SK-N-MC (cell line): ENCODE measurements at places on chromosomes 5 and 9.

DNA sequence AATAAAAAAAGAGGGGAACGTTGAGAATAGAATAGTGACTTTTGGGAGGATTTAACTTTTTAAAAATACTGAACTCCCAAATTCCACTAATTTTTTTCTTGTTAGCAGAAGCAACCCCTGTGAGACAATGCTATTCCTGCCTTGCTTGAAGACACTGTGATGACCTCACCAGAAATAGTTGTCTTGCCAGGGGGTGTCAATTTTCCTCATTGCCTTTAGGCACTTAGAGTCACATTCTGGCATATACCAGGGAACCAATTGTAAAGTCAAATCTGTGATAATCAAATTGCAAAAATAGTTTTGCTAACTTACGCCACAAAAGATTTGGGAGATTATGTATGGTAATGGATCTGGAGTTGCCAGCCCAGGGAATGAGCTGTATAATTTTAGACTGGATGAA, 42.8 kb upstream of the RPS23 start:
- DNase-seq: no peak

DNA sequence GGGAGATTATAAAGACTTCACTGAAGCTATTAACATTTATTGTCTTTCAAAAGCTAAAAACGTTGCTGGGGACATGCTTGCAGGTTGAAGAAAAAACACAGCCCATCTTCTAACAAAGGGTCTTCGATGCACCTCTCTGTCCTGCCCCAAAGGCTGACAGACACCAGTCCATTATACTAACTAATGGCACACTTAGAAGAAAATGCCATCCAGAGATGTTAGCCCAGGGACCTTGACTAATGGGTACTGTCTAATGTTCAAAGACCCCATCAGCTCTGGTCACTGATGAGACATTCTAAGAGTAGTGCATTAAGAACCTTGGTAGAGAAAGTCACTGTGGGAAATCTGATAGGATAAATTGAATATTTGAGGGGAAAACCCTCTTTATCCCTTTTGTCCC, 124.9 kb downstream of the EBF1 start:
- DNase-seq: no peak

DNA sequence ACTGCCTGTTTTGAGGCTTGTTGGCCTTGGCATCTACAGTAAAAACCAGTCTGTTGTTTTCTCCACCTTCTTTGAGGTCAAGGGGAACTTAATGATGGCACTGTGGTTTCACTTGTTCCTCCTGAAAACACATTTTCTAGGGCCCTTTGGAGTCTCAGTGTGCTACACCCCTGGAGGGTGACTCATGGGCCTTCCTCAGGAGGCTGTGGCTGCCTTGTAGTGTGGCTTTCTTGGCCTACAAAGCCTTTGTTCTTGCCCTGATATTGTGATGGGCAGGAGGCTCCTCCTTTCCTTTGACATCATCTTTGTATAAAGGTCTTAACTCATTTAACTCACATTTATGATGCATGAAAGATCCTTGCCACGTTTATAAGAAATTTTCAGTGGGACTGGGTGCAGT, 56.3 kb upstream of the GPBP1 start:
- DNase-seq: no peak

GRCh38 chr9:27428551-27428950, 95.5 kb upstream of the IFNK start:
- no peak for DNase-seq

DNA sequence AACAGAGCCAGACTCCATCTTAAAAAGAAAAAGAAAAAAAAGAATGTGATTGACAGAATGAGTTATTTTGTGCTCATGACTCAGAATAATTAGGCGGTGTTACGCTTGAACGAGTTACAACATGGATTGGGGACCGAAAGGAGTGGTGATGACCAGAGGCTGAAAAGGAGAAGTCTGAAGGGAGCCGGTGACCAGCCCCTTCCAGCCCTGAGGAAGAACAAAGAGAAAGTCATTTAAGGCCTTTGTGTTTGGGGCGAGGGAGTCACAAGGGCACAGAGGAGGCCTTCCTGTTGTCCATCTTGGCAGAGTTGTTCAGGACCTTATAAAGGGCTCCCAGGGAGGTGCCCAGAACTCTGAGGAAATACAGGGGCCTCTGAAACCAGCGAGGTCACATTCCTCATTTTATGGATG, 131.6 kb downstream of the GOLPH3 start:
- no peak for DNase-seq

DNA sequence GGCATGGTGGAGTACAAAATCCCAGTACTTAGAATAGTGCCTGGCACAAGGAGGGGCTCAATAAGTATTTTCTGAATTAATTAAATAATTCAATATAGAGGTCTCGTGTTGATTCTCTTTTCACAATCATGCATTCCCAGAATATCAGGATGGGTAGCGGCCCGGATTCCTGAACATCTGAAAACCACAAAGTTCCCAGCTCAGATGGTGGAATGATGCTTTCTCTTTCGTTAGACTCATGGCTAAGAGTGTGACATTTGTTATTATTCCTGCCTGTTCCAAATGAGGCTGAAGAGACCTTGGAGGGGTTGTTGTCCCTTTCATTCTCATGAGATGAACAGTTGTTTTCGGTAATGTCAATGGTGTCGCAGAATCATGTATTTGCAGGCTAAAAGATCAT, 95.4 kb upstream of the LIFR start:
- DNase-seq: no peak

GRCh38 chr5:151052836-151053235, 28.0 kb downstream of the TNIP1 start:
- no peak for DNase-seq

DNA sequence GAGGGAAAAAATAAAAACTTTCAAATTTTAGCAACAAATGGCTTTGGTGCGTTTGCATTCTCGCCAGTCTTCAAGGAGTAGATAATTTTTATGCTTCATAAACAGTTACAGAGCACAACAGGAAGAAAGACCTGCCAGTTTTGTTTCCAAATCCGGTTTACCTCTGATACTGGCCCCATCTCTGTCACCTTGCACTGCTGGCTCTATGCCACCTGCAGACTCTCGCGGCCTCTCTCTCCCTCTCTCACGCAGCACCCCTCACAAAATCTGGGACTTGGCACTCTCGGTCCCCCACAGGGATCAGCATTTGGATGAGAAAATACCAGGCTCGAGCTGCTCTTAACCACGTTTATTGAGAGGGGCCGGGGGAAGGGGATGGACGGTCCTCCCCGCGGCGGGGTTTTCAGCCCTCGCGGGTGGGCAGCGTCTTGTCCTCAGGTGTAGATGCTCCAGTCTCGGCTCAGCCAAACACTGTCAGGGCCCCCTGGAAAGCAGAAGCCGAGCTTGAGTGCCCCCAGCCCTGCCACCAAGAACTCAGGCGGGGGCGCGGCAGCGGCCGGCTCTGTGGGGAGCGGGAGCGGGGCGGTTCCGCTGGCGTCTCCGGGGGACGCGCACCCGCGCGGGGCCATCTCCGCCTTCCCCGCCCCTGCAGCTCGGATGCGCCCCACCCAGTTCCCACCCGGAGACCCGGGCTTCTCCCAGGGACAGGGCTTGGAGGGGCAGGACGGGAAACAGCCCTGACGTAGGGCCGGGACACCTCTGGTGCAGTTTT, 1.3 kb downstream of the SCGB3A1 start:
- DNase-seq: no peak

DNA sequence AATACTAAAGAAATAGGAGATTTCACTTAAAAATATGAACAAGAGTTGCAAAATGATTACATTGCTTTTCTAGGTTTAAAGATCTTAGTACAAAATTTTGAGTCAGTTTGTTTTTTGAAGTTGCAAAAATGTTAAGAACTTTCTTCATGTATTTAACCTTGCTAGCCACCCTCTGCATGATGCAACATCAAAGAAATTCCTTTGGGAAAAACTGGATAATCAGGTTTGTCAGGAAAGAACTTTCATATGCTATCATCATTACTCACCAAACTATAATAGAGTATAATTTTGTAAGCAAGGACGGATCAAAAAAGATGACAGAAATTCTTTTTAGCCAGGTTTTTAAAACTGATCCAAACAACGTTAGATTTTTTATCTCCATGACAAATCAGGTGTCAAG, 116.9 kb upstream of the MRPS30 start:
- DNase-seq: no peak

- no peak for DNase-seq
These were observed 13.0 kb upstream of the RAD23B start for GRCh38 chr9:107270082-107270481.

GRCh38 chr5:136094913-136095641, 37.6 kb upstream of the SMAD5 start:
- DNase-seq: no peak

- DNase-seq: no peak
These were observed 27.7 kb upstream of the TNIP1 start for GRCh38 chr5:151108566-151108965.
